ENCODE measurements at places on chromosomes 11 and 22.

GRCh38 chr11:112811783-112812182, 149.4 kb upstream of the NCAM1 start:
- DNase-seq = no peak

GRCh38 chr22:38067028-38067415, 9.8 kb downstream of the PICK1 start:
- no peak for DNase-seq

GRCh38 chr11:89504270-89504669, 13.1 kb upstream of the NOX4 start:
- no peak for DNase-seq

DNA sequence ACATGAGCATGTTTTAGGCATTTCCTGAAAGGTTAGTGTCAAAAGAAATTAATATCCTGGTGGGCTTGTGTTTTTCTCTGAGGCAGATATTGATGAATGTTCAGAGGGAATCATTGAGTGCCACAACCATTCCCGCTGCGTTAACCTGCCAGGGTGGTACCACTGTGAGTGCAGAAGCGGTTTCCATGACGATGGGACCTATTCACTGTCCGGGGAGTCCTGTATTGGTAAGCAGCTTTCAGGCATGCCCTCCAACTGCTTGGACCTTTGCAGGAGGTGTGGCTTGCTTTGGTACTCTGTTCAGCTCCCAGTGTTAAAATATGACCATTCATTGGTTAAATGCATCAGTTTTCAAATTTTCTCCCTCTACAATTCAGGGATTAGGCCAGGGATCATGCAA, 658.6 kb upstream of the ANO5 start:
- no peak for DNase-seq

DNA sequence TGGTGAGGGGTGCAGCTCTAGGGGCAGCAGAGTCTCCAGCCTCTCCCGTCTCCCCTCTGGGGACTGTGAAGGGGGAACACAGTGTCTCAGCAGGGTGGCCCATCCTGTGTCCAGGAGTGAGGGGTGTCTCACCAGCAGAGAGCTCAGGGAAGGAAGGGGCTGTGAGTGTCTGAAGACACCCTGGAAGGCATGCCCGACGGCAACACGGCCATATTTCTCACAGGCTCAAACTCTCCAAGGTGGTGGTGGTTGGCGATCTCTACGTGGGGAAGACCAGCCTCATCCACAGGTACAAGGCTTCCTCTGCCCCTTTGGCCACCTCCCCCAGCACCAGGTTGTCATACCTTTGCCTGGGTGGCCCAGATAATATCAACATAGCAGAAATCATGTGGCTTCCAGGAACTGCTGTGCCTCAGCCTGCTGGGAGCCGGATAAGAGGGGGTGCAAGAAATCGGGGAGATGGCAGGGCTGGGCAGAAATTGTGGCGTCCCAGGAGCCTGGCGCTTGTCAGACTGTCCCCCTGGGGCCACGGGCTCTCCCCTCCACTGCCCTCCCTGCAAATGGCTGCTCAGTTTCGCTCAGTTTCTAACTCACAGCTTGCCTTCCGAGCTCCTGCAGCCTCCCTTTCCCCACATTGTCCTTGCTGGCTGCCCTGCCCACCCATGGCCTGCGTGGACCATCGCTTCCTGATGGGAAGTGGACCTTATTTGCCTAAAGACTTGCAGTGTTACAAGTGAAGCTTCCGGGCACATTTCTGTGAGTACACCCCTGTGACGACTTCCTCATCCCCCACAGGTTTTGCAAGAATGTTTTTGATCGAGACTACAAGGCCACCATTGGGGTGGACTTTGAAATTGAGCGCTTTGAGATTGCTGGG, 7.2 kb downstream of the RAB36 start:
- no peak for DNase-seq
